ENCODE measurements at places on chromosomes 2 and 18. TPM values are rescaled to one million over a fixed set of nuclear protein-coding genes. Genes with fewer than 3 reads are reported as not detected.

Gene HOXD12
- polyA plus RNA-seq = not detected

Gene CD28
- 0.18 TPM for polyA plus RNA-seq

Gene PIEZO2
- polyA plus RNA-seq = not detected

Gene PLCD4
- 0.25 TPM for polyA plus RNA-seq

Gene SLC35G4
- polyA plus RNA-seq = not detected

DNA sequence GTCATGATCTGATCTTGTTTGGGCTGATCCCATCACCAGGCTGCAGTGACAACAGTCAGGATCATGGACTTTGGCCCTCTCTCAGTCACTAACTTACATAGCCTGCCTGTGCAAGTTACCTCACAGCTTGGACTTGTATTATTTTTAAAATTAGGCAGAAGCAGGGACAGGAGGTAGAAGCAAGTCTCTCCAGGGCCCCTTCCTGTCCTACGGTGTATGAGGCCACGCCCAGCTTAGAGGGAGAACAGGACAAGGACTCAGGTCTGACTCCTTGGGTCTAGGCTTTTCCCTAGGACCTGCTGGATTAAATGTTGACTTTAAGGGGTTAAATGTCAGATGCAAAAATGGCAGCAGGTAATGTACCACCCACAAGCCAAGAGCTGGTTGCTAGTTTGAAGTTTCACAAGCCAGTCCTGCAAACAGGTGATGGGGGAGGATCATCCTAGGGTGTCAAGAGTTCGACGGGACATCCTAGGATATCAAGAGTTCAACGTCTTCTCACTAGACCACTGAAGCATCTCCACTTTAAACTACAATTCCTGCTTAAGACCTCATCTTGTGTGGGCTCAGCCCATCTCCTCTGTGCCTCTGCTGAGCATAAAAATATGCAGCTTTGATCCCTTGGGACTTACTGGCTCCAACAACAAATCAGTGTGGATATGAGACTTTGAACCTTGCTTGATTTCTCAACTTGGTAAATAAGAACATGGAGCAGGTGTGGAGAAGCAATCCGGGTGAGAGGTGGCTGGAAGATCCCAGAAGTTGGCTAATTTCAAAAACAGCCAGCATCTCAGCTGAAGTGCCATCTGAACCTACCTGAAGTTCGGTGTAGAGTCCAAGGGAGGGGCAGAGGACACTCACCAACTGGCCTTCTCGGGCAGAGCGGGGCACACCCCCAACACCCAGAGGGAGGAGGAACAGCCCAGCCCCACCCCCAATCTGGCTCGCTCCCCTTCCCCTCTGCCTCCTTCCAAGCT, 39.5 kb downstream of the SFXN5 start:
- DNase-seq = no peak

- DNase-seq = no peak
Observed at GRCh38 chr2:1731447-1731962, 12.8 kb downstream of the PXDN start.

GRCh38 chr2:39871291-39871761, 92.3 kb upstream of the THUMPD2 start:
- DNase-seq = no peak

- no peak for DNase-seq
Observed at GRCh38 chr2:3422161-3422779, 42.8 kb downstream of the TRAPPC12 start.

- no peak for DNase-seq
Observed at GRCh38 chr2:77310416-77310815, 211.8 kb downstream of the LRRTM4 start.

DNA sequence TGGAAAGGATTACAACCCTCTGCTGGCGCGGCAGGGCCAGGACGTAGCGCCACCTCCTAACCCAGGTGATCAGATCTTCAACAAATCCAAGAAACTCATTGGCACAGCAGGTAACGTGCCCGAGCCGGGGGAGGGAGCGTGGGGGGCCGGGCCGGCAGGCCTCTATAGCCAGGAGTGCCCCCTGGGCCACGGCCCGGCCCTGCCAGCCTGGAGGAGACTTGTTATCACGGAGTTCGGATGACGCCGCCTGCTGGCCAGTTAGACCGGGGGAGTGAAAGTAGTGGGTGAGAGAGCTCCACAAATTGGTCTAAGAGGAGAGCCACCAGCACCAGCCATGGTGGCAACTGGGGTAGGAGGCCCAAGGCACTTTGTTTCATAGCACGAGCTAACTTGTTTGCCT, 8.6 kb upstream of the TMEM214 start:
- DNase-seq = no peak

GRCh38 chr18:76099931-76100457, 395.0 kb downstream of the ZNF516 start:
- no peak for DNase-seq

DNA sequence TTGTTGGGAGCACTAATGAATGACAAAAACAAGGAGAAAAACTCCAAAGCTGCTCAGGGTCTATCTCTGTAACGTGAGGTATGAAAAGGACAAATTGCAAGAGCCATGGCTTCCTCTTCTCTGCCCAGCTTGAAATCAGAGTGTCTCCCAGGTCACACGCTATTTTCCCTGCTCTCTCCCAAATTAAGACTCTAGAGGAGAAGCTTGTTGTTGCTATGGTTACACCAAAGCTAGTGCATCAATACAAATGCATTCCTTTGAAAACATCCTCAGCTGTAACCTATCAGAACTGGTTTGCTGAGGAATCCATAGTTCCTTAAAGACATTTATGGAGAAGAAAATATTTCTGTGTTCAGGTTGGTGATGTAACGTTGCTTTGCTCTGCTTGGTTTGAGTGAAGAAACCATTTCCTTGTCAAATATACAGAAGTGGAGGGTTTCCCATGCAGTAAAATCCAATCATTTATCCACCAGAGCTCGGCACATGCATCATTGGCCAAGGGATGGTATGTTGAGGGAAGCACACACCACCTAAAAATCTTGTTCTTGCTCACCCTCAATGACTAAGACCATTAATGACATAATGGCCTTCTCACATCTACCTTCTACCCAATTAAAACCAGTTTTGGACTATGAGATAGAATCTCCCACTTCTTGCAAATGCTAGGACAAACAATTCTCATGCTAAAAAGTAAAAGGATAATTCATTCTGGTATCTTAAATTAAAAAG, 2135.6 kb upstream of the CELF4 start:
- DNase-seq = no peak

GRCh38 chr2:33665039-33665438, 65.9 kb upstream of the FAM98A start:
- DNase-seq = no peak

DNA sequence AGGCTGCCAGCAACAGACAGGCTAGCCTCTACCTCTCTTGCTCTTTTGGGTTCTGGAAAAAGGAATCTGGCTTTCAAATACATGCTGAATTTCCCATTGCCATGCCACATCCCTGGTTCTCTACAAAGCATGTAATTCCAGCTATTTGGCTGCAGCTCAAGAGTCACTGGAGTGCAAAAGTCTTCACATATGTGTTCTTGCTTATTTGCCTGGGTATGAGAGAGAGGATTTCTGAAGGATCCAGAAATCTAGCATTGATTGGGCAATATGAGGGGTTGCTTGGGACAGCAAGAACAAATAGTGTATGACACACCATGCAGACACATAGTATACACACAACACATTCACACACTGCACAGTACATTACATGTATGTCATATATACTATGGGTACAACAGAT, 30.7 kb upstream of the LGALSL start:
- DNase-seq = no peak

DNA sequence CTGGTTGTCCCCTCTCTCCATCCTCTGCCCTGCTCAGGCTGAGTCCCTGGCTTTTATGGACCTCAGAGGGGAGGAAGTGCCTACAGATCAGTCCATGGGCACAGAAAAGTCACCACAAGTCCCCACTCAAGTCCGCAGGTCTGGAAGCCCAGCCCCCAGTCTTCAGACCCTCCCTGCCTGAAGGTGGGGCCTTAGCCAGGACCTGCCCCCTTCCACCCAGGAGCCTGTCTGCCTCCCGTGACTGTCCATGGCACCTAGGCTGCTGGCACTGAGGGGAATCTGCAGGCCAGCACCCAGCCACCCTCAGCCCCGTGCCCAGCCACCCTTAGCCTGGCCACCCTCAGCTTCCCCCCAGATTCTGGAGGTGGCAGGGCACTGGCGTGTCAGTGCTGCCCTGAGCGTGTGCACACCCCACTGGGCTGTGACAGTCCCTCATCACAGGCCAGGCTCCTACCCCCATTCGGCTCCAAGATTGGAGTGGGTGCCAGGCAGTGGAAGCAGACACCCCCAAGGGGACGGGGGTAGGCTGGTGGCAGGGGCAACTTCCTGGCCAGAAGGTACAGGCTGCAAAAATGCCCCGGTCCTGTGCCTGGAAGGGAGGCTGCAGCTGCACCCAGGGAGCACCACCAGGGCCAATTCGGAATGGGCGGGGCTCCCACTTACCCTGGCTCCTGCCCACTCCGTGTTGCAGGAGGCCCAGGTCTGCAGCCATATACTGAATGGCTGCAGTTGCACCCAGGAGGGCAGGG, 154.7 kb upstream of the RMP24 start:
- no peak for DNase-seq

DNA sequence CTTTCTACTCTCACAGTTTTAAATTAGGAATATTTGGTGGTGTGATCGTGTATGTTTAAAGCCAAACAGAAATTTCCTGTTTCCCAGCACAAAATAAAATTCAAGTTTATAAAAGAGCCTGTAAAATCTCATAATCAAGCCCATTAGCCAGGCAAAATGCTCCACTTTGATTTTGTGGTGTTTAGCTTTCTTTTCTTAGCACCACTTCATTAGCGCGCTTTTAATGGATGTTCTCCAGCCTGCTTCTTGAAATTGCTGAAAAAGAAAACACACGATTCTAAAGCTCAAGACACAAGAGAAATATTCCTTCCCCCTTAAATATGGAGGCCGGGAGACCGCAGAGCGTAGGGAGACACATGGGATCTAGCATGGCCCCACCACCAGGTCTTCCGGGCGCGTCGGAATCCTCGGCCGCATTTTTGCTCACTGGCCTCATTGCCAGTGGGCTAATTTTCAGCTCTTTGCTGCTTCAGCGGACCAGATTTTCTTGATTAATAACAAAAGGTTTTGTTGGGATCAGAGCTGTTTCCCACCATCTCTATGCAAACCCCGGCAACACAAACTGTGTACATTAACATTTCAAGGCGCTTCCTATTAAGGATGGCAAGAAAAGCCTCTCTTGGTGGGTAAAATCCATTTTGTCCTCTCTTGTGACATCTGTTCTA, 40.4 kb upstream of the ID2 start:
- DNase-seq = no peak

DNA sequence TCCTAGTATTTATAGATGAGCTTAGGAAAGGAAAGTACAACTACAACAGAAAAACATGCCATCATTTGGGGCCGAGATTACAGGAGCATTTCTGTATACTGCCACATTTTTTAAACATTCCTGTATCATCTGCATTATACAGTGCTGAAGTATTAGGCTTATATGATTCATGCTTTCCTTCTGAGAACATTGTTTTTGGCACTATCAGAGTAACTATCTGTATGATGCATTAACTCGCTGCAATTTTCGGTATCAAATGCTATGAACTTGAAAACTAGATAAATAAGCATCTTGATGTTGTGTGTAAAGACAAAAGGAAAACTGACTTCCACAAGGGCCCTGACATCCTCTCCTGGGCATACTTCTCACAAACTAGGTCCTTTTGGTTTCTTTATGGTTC, 102.0 kb downstream of the RIT2 start:
- no peak for DNase-seq

GRCh38 chr2:98815795-98816194, 84.9 kb upstream of the MGAT4A start:
- no peak for DNase-seq

- no peak for DNase-seq
Observed at GRCh38 chr2:146818122-146818521, 1026.7 kb upstream of the ACVR2A start.

- DNase-seq = no peak
Observed at GRCh38 chr2:7225848-7226247, 308.6 kb downstream of the RNF144A start.

- no peak for DNase-seq
Observed at GRCh38 chr2:49686291-49686690, 532.0 kb upstream of the FSHR start.

DNA sequence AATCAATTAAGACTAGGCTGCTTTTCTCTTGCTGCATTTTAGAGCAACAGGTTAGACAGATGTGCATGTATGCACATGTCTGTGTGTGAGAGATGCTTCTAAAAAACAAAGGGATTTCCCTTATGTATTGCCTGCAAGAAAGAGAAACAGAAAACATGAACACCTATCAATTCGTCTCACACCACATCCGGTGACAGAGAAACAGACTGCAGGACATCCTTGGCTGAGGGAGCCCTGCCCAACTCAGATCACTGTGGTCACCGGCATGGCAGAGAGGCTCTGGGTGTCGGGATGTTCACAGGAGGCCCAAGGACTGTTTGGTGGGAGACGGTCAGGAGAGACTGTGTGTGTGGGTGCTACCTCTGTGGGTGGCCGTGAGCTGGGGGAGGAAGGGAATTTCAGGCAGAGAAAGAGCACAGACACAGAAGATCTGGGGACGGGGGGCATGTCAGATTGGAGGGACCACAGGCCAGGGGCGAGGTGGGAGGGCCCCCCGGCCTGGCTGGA, 24.9 kb downstream of the FHL2 start:
- DNase-seq = no peak

DNA sequence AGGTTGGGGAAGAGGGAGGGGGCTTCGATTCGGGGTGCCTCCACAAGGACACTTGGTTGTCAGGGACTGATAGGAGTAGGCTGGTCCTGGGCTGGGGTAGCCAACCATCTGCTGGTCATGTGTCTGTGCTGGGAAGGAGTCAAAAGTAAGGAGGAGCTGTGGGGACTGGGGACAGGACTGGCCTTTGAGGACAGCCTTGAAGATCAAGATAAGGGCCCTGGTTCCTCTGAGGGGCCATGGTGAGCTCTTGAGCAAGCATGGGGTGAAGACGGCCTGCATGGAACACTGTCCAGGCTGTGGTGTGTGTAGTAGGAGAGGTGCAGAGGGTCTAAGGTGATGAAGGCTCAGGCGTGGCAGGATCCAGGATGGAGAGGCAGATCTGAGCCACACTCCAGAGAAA, 1.7 kb downstream of the CYP27A1 start:
- no peak for DNase-seq

DNA sequence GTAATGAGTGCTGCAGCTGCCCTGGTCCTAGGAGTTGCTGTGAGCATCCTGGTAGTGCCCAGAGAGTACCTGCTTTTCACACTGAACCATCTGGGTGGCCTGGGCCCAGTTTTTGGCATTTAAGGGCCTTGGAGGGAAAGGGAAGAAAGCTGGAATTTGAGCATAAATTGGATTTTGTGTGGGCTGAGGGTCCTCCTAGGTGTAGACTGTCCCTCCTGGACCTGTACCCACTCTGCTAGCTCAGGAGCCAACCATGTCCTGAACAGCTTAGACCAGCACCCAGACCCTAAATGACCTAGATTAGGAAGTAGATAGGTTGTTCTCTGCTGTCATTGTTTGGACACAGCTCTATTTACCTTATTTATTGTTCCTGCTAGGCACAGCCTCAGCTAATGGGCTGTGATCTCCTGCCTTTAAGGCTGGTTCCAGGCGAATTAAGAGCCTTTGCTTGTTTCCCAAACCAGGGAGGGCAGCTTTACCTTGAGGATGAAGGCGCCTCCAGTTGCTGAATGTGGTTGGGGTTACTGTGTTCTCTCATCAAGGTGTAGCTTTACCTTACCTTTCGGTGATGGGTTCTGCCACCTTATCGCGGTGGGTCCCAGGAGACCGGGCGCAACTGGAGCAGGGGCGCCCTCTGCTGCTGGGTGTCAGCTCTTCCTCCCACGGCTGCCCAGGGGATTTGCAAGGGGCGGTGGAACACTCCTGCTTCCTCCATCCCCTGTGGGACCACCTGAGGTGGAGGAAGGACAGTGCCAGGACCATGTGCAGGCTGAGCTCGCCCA, 34.4 kb downstream of the ITGA6 start:
- DNase-seq = peak; percentile 78
